ENCODE measurements at places on chromosomes 3 and 15. TPM values are rescaled to one million over a fixed set of nuclear protein-coding genes. Genes with fewer than 3 reads are reported as not detected.
A peak's percentile ranks its signal among the peaks of the same experiment; 100 is the strongest.

DNA sequence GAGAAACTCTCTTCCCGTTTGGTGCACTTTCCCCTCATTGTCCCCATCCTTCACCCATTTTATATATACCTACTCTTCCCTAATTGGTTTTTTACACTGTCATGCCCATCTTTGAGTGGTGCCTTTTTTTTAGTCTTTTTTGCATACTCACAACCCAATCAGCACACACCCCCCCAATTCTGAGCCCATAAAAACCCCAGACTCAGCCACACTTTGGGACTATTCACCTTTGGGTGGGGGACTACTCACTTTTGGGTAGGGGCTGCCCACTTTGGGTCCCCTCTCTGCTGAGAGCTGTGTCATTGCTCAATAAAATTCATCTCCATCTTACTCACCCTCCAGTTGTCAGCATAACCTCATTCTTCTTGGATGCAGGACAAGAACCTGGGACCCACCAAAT lies 30.1 kb upstream of the MTMR14 start:
- DNase-seq: no peak

- no peak for DNase-seq
- peaks cover 34% of the 10 kb centered on the region for H3K36me3 ChIP-seq
- no peaks in the 10 kb centered on the region for H3K4me1 ChIP-seq
- no peak overlapping the region for H3K4me3 ChIP-seq
- no peak overlapping the region for H3K27ac ChIP-seq
- no peaks in the 10 kb centered on the region for H3K27me3 ChIP-seq
Measured at GRCh38 chr3:5145120-5145519, 23.0 kb downstream of the ARL8B start.

GOLGA6L7 gene
- not detected for total RNA-seq

GRCh38 chr15:35330048-35330695 lies 215.8 kb downstream of the DPH6 start:
- no peaks in the 10 kb centered on the region for H3K27me3 ChIP-seq
- H3K27ac ChIP-seq: no peak overlapping the region
- no peak overlapping the region for H3K4me3 ChIP-seq
- no peak for DNase-seq
- no peaks in the 10 kb centered on the region for H3K36me3 ChIP-seq
- no peaks in the 10 kb centered on the region for H3K4me1 ChIP-seq

GRCh38 chr3:101816215-101817149 lies 32.8 kb upstream of the NFKBIZ start:
- no peak overlapping the region for H3K27ac ChIP-seq
- no peak for DNase-seq
- H3K27me3 ChIP-seq: peaks cover 1% of the 10 kb centered on the region
- H3K4me3 ChIP-seq: no peak overlapping the region
- peaks cover 1% of the 10 kb centered on the region for H3K4me1 ChIP-seq

- H3K4me3 ChIP-seq: no peak overlapping the region
- no peaks in the 10 kb centered on the region for H3K4me1 ChIP-seq
- H3K27me3 ChIP-seq: no peaks in the 10 kb centered on the region
- H3K36me3 ChIP-seq: no peaks in the 10 kb centered on the region
Measured at GRCh38 chr3:111936967-111937366, 41.9 kb upstream of the ABHD10 start.

DNAH12 gene
- total RNA-seq: 0.22 TPM

DNA sequence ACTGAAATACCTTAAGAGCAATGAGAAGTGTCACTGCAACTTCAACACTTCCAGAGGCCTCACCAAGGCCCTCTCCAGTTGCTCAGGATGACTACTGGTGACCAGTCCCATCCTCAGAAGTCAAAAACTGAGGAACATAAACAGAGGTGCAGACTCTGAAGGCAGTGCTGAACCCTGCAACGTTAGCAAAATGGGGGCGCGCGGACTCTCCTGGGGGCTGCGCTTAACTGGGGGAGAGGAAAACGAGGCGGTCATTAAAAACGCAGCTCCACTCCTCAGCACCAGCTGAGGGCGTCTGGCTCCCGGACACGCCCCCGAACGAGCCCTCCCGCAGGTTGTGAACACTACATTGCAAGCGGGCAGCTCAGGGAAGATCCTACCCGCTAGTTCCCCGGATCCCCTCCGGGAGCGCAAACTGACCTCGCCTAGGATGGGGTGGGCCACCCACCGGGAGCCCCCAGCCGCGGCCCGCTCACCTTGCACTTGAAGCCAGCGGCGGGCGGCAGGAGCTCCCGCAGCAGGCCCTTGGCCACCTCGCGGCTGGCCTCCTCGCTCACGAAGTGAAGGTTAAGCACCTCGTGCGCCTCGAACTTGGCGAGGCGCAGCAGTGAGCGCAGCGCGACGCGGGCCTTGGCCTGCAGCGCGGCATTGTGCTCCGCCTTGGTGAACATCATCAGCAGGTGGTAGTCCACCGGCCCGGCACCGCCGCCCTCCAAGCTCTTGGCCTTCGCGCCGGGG lies 711 bp downstream of the XXYLT1 start:
- H3K4me1 ChIP-seq: peaks cover 22% of the 10 kb centered on the region
- no peaks in the 10 kb centered on the region for H3K36me3 ChIP-seq
- H3K27ac ChIP-seq: peak overlapping the region; percentile 89

DNA sequence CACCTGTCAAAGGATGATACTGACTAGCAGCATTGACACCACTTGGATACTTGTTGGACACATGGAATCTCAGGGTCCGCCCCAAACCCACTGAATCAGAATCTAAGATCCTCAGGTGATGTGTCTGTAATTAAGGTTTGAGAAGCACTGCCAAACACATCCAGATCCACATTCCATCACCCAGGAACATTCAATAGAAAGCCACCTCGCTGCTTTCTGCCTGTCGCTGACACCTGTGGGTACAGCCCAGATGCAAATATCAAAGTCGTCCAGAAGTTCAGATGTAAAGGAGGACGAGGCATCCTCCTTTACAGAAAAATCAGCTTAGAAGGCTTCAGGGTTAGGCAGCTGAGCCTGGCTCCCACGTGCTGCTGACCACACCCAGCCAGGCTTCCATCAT lies 5.2 kb upstream of the RPS17 start:
- H3K4me1 ChIP-seq: peaks cover 2% of the 10 kb centered on the region
- DNase-seq: no peak
- H3K27ac ChIP-seq: no peak overlapping the region
- H3K4me3 ChIP-seq: no peak overlapping the region
- H3K36me3 ChIP-seq: no peaks in the 10 kb centered on the region

DNA sequence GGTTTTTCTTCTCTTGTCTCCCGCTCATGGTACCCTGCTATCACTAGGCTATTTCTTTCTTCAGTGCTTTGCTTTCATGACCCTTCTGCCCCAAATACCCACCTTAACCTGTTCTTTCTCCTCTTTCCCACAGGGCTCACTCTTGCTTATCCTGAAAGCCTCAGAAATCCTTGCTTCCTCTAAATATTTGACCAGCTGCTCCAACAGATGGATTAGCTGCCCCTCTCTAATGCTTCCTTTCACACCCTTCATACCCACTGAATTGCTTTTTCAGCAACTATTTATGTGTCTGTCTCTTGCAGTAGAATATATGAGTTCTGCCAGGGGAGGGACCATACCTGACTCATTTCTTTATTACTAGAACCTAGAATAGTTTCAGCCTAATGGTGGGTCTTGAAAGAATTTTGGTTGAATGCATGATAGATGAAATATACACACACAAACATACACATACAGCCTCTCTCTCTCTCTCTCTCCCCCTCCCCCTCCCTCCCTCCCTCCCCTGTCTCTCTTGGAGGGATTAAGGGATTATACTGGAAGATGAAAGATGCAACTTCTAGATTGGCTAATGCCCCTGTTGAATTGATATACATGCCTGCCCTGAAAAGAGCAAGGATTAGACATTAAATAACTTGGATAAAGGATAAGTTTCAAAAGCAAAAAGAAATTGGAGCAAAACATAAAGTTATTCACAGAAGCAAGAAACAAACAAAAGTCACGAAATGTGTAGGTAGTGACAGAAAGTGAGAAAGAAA lies 95.0 kb upstream of the GADL1 start:
- H3K27me3 ChIP-seq: no peaks in the 10 kb centered on the region
- H3K4me1 ChIP-seq: peaks cover 10% of the 10 kb centered on the region
- H3K36me3 ChIP-seq: no peaks in the 10 kb centered on the region

ERICH6 gene
- 0.69 TPM for total RNA-seq
